Right renal cortex interstitium (tissue), 3 donors: ENCODE measurements at places on chromosomes 12 and 14. TPM values are rescaled to one million over a fixed set of nuclear protein-coding genes. Genes with fewer than 3 reads are reported as not detected.
A peak's percentile ranks its signal among the peaks of the same experiment; 100 is the strongest.

Gene PLBD1
- 40.5 TPM for polyA plus RNA-seq

Gene JAG2
- 7.1 TPM for polyA plus RNA-seq

Gene STON2
- 46.4 TPM for polyA plus RNA-seq

Gene SMIM41
- polyA plus RNA-seq = 0.39 TPM

Gene TGM1
- polyA plus RNA-seq = 1.9 TPM

Gene PROX2
- polyA plus RNA-seq = 0.39 TPM

Gene AQP6
- 18.4 TPM for polyA plus RNA-seq

Gene NEUROD4
- polyA plus RNA-seq = not detected

Gene SYCP3
- polyA plus RNA-seq = 2.5 TPM

Gene SRRM4
- 0.01 TPM for polyA plus RNA-seq

Gene OR6C65
- not detected for polyA plus RNA-seq

Gene SELPLG
- polyA plus RNA-seq = 2.7 TPM

Gene CMA1
- polyA plus RNA-seq = 0.26 TPM

Gene TDRD9
- polyA plus RNA-seq = 2.7 TPM

DNA sequence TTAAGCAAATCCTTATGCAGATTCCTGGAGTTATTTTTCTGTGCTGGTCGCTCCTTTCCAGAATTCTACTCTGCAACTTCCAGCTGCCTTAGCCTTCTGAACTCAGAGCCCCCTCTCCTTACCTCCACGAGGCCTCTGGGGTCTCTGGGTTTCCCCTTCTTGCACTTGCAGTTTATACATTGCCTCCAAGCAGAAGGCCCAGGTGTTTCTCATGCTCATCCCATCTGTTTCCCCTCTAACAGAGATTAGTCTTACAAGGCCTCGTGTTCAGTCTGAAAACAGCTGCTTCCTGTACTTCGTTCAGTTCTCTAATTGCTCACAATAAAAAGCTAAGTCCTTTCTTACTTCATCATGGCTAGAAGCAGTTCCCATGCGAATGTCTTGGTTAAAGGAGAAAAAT, 134.4 kb upstream of the FGD4 start:
- no peak for DNase-seq

GRCh38 chr12:70581208-70581607, 56.0 kb downstream of the PTPRB start:
- DNase-seq = no peak

DNA sequence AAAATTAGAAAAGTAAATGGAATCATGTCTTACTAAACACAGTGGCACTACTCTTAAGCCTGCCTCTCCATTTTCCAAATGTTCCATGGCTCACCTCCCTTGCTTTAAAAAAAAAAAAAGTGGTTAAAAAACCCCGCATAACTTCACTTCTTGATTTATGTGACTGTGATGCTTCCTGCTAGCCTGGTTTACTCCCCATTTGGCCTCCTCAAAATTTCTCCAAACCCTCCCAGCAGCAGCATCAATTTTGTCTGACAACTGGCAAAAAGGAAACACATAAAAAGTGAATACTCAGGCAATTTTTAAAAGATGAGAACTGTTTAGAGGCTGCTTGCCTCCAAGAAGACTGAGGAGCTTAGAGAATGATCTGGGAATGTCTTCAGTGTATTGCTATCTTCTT, 17.8 kb upstream of the EGLN3 start:
- no peak for DNase-seq

DNA sequence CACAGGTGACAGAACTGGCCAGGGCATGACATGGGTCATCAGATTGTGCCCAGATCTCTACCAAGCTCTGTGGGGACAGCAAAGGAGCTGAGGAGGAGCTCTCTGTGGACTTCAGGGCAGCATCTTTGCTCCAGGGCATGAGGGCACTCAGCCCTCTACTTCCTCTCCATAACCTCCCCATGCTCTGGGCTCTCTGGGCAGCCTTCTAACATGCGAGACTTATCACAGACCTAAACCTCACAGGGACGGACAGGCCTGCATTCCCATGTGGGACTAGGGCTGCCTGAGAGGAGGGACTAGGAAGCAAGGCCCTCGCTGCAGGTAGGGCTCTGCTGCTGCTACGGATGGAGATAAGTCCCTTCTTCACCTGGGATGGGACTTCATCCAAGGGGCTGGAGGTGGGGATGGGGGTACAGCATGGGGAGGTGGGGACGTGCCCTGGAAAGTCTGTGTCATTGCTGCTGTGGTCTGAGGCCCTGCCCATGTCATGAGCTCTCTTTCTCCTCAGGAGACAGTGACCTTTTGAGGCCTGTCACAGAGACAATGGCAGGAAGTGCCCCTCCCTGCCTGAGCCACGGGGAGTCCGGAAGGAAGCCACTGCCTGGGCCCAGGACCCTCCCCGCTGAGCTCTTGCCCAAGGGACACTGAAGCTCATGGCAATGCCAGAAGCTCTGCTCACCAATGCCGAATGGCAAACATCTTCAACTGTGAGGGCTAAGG, 44.1 kb downstream of the PITPNM2 start:
- DNase-seq = no peak

DNA sequence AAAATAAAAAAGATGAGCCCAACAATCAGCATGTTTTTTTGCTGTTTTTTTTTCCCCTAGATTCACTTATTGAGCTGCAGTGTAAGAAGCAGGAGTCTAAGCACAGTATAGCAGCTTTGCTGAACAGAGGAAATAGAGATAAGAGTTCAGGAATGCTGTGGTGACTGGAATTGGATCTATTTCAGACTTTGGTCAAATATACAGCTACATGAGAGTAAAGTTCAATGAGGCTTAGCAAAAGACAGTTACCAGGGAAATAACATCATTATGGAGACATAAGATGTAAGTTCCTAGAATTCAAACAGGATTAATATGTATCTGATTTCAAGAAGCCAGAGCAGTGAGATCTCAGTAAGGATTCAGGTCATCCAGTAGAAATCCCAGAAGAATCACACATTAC, 613.0 kb downstream of the RPS29 start:
- DNase-seq = no peak

DNA sequence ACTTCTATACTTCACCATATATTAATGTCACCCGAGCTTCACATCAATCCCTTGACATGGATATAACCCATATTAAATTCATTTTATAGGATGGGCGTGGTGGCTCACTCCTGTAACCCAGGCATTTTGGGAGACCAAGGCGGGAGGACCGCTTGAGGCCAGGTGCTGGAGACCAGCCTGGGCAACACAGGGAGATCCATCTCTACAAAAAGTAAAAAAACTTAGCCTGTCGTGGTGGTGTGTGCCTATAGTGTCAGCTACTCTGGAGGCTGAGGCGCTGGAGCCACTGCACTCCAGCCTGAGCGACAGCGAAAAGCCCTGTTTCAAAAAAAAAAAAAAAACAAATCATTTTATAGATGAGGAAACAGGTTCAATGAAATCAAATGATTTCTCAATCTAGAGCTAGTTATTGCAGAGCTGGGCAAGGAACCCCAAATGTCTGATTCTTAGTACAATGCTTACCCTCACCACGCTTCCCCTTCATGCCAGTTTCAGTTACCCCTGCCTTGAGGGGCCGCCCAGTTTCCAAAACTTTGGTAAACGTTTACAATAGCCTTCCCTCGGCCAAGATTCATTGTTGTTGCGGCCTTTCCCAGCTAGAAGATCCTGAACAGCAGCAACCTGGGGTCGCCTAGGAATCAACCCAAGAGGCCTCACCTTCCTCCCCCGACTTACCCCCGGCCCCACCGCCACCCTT, 751 bp downstream of the PSMB5 start:
- no peak for DNase-seq

DNA sequence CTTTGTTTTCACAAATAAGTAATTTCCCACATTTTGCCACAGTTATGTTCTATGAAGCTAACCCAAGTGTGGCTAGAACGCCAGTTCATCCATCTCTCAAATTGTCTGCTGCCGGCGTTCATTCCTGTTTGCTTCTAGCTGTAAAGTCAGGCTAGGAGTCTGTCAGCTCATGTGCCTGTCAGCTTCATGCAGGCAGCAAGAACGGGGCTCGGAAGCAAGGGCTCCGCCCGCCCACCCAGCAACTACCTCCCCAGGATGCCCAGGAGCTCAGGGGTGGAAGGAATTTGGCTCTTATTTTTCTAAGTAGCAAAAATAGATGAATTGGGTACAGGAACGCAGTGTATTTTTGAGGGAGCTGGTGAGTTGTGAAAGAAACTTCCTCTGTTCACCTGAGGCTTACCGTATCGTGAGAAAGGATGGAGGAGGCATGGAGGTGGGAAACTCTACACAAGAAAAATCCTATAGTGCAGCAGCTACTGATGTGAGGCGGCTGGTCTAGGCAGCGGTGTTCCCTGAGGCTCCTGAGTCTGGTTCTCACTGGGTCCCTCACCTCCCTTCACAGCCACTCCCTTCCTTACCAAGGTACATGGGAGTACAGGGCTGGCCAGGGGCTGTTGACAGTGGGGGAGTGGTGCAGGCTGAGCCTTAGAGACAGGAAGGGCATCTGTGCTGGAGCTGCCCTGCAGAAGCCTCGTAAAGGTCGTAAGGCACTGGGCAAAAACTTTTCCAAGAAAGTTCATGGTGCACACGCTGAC, 54.5 kb upstream of the AMN start:
- no peak for DNase-seq

DNA sequence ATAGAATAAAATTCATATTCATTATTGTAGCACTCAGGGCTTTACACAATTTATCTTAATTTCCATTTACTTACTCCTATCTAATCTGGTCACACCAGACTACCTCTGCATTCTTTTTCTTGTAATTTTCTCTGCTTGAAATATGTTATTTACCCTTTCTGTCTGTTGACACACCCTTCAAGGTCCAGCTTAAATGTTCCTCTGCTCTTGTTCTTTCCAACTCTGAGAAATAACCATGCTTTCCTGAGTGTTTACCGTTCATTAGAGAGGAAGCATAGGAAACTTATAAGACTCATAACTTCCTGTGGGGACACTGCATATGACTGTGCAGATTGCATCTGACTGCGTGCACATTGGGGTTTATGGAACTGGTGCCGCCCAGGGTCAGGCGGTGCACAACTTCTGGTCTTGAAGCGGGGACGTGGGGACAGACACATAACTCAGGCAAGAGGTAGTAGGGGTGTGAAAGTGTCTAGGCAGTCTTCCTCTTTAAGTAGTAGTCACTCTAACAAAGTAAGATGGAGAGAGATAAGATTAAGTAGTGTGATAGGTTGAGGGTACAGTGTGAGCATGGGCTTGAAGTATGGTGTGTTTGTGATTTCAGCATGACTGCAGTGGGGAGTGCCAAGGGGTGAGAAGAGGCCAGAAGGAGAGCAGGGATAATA, 42.6 kb upstream of the FOXJ2 start:
- no peak for DNase-seq

- DNase-seq = no peak
Measured at GRCh38 chr14:98415766-98416165, 856.2 kb downstream of the BCL11B start.

DNA sequence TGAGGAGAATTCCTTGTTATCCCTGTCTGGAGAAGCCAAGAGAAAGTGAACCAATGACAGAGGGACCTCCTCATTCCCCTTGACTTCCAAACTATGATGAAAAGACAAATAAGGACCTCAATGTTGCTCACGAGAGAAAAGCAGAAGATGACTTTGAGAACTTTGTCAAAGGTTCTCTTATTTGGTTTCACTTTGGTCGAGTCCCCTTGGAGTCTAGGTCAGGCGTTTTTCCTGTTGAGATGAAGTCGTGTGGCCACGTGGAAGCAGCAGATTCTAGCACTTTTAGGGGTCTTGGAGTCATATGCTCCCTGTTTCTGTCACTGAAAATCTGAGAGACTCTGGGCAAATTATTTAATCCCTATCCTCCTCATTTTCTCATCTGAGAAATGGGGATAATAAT, 33.8 kb upstream of the COL2A1 start:
- no peak for DNase-seq

- DNase-seq = peak; percentile 56
Measured at GRCh38 chr14:89493877-89494634, 77.0 kb upstream of the FOXN3 start.

GRCh38 chr14:75562089-75562488, 16.3 kb upstream of the FLVCR2 start:
- DNase-seq = no peak

DNA sequence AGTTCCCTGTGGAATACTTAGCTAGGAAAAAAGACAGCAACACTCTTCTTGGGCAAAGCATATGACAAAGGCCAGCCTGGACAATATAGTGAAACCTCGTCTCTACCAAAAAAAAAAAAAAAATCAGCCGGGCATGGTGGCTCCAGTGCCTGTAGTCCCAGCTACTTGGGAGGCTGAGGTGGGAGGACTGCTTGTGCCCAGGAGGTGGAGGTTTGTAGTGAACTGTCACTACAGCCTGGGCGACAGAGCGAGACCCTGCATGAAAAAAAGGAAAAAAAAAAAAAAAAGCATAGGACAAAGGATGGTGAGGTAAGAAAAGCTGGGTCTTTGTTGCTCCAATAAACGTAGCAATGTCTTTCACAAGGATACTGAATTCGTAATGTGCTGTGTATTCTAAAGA, 1.1 kb downstream of the TXNDC16 start:
- no peak for DNase-seq

DNA sequence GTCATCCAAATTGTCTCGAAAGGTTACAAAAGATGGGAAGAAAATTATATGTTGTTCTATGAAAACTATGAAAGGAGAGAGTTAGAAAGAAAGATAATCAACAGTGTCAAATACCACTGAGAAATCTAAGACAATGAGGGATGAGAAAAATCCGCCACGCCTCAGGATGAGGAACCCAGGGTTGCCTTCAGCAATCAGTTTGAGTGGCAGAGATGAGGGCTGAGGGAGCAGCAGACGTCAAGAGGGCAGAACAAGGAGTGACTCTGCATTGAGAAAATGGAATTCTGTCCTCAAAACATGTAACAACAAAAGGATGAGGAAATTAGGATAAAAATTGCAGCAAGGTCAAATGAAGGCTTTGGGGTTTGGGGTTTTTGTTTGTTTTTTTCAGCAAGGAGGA, 18.3 kb upstream of the OXA1L start:
- DNase-seq = no peak

DNA sequence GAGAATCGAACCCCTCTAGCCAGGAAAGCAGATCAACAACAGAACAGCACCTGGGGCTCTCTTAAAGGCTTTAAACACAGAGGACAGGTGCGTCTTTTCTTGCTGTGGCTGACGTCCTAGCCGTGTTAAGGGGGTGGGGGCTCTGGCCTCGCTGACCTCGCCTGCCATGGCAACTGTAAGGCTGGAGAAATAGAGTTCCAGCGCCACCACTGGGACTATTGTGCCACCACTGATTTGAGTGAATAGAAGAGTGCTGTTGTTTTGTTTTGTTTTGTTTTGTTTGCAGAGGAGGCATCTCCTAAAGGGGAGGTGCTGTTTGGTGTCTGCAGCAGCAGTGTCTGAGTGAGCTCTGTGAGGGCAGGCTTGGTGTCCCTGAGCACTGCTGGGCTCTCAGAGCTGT, 34.2 kb upstream of the PRMT8 start:
- no peak for DNase-seq
